ENCODE measurements at places on chromosomes 2 and 18. TPM values are rescaled to one million over a fixed set of nuclear protein-coding genes. Genes with fewer than 3 reads are reported as not detected.

The LYG2 gene
- total RNA-seq: not detected

The PCARE gene
- not detected for total RNA-seq

The CROCC2 gene
- not detected for total RNA-seq

The DES gene
- total RNA-seq: not detected

The LYPD6 gene
- 14.1 TPM for total RNA-seq

GRCh38 chr2:200040831-200041230 lies 85.4 kb downstream of the MAIP1 start:
- DNase-seq: no peak

DNA sequence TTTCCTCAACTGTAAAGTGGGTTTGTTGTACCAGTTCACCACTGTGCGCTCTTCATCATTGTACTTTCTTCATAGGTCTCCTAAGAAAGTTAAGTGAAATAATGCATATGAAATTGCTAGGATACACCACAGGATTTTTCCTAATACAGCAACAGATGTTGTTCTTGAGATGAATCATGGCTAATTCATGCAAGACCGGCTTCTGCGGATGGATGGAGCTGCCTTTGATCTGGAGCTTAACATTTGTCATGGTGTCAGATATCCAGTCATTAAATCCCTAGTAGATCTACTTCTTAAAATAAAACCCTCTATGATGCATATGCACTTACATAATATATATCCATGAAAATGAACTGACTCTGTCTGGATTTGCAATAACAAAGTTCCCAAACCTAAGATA lies 114.1 kb downstream of the COL6A3 start:
- no peak for DNase-seq

GRCh38 chr2:88032070-88032702 lies 15.8 kb upstream of the RNU2-63P start:
- no peak for DNase-seq

- DNase-seq: no peak
These were observed 647.8 kb upstream of the RAB6C start for GRCh38 chr2:129331638-129332037.

DNA sequence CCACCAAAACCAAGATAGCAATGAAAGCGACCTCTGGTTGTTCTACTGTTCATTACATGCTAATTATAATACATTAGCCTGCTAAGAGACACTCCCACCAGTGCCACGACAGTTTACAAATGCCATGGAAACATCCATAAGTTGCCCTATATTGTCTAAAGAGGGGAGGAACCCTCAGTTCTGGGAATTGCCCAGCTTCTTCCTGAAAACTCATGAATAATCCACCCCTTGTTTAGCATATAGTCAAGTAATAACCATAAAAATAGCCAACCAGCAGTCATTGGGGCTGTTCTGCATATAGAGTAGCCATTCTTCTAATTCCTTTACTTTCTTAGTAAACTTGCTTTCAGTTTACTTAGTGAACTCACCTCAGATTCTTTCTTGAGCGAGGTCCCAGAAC lies 189.8 kb upstream of the SOX11 start:
- no peak for DNase-seq
